Neural crest cell (in vitro differentiated cells): ENCODE measurements at places on chromosomes 6 and 20. TPM values are rescaled to one million over a fixed set of nuclear protein-coding genes. Genes with fewer than 3 reads are reported as not detected.

The UNC5CL gene
- 1.5 and 1.6 TPM in 2 replicates for total RNA-seq

The AGPAT1 gene
- total RNA-seq = 88.9 and 92.9 TPM in 2 replicates

The HLA-DPB1 gene
- total RNA-seq = 18.7 and 20.4 TPM in 2 replicates

The EEF1A2 gene
- 4.5 and 4.6 TPM in 2 replicates for total RNA-seq

The MYCT1 gene
- not detected in 2 replicates for total RNA-seq

The LRRC73 gene
- 2.1 and 2.7 TPM in 2 replicates for total RNA-seq

The TAAR9 gene
- not detected in 2 replicates for total RNA-seq

The LTV1 gene
- total RNA-seq = 33.1 TPM in 2 replicates

The TAGAP gene
- not detected in 2 replicates for total RNA-seq

The FAM209B gene
- 0.55 TPM in 1 of 2 replicates, not detected in the other for total RNA-seq

The NRN1 gene
- total RNA-seq = 1.3 and 1.5 TPM in 2 replicates

The BTN1A1 gene
- total RNA-seq = not detected in 2 replicates

The LBP gene
- total RNA-seq = not detected in 2 replicates

The VWA7 gene
- total RNA-seq = 2.0 and 2.7 TPM in 2 replicates

The ZNF292 gene
- 55.2 and 58.9 TPM in 2 replicates for total RNA-seq

The TUBE1 gene
- 23.4 and 26.3 TPM in 2 replicates for total RNA-seq

The NKX2-4 gene
- total RNA-seq = not detected in 2 replicates

The PPIL4 gene
- total RNA-seq = 39.5 and 39.9 TPM in 2 replicates

The XKR7 gene
- 4.5 and 4.9 TPM in 2 replicates for total RNA-seq

The PROCR gene
- total RNA-seq = not detected in 2 replicates

The LCA5 gene
- total RNA-seq = 4.6 and 4.7 TPM in 2 replicates

The HDGFL1 gene
- total RNA-seq = not detected in 2 replicates

The MTFR2 gene
- 5.7 and 6.7 TPM in 2 replicates for total RNA-seq

The RBM24 gene
- total RNA-seq = 3.4 and 4.0 TPM in 2 replicates

The ATP6V1G2 gene
- 3.3 and 5.1 TPM in 2 replicates for total RNA-seq

The MOXD1 gene
- 83.6 and 89.4 TPM in 2 replicates for total RNA-seq

The RNF182 gene
- 2.3 and 3.0 TPM in 2 replicates for total RNA-seq

The HCK gene
- not detected in 2 replicates for total RNA-seq

The RHAG gene
- total RNA-seq = not detected in 2 replicates

The WFDC5 gene
- not detected in 2 replicates for total RNA-seq

The AGPAT4 gene
- total RNA-seq = 37.6 and 41.3 TPM in 2 replicates

The AKAP7 gene
- total RNA-seq = 7.3 and 7.8 TPM in 2 replicates

The ANKS1A gene
- 32.0 and 33.2 TPM in 2 replicates for total RNA-seq

The DUSP15 gene
- total RNA-seq = 13.5 and 13.7 TPM in 2 replicates

The SIRPB2 gene
- not detected in 2 replicates for total RNA-seq

The GPX5 gene
- not detected in 2 replicates for total RNA-seq

The PGBD1 gene
- total RNA-seq = 13.6 and 14.4 TPM in 2 replicates

The PSORS1C2 gene
- not detected in 2 replicates for total RNA-seq

The IMPG1 gene
- not detected in 2 replicates for total RNA-seq

The TSHZ2 gene
- 6.4 and 8.5 TPM in 2 replicates for total RNA-seq

The MRPL18 gene
- total RNA-seq = 53.0 and 56.3 TPM in 2 replicates

The DZANK1 gene
- 7.5 and 8.0 TPM in 2 replicates for total RNA-seq
